ENCODE measurements at places on chromosomes 5 and 9.

DNA sequence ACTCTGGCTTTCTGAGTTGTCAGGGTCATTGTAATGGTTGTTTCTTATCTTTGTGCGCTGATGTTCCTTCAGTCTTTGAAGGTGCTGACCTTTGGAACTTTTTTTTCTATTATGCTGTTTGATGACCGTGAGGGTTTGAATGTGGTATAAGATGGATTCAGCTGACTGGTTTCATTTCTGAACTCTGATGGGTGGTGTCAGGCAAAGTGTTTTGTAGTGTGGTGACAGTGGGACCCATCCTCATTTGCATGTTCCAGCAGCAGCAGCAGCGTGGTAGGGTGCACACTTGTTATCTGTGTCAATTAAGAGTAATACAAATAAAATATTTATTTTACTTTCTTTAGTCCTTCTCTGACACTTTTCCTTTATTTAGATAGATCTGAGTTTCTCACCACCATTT is 227.7 kb upstream of the PRR16 start:
- DNase-seq: no peak

GRCh38 chr5:8864053-8864452 is 681.8 kb downstream of the SEMA5A start:
- peak; percentile 7 for DNase-seq

- no peak for DNase-seq
Measured at GRCh38 chr5:176530983-176531901, 6.0 kb downstream of the RNF44 start.

DNA sequence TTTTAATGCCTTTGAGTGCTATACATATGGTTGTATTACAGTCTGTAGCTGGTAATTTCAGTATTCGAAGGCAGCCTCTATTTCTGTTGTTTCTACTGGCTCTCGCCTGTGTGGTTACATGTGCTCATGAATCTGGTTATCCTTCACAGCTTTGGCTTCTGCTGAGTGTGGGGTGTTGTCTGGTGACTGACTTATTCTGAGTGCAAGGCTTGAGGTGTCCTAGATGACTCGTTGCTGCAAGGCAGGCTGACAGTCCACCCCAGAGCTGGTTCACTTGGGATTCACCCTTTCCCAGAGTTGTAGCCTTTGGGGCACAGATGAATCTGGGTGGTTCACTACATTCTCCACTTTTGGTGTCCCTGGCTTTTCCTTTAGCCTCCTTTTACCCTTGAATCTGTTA is 41.4 kb downstream of the PDE8B start:
- DNase-seq: no peak

- DNase-seq: no peak
Measured at GRCh38 chr9:131407717-131408195, 13.9 kb downstream of the PRRC2B start.

GRCh38 chr5:54177058-54177457 is 133.3 kb downstream of the ARL15 start:
- DNase-seq: no peak

DNA sequence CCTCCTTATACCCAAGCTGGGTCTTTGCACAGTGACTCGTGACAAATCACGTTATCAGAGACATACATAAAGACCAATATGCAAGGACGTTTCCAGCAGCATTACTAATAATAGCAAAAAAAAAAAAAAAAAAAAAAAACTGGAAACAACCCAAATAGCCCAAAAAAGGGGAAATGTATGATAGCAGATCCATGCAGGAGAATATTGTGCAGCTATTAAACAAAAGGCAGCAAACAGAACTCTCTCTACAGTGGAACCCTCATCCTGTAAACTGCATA is 37.7 kb downstream of the C5orf15 start:
- DNase-seq: no peak

DNA sequence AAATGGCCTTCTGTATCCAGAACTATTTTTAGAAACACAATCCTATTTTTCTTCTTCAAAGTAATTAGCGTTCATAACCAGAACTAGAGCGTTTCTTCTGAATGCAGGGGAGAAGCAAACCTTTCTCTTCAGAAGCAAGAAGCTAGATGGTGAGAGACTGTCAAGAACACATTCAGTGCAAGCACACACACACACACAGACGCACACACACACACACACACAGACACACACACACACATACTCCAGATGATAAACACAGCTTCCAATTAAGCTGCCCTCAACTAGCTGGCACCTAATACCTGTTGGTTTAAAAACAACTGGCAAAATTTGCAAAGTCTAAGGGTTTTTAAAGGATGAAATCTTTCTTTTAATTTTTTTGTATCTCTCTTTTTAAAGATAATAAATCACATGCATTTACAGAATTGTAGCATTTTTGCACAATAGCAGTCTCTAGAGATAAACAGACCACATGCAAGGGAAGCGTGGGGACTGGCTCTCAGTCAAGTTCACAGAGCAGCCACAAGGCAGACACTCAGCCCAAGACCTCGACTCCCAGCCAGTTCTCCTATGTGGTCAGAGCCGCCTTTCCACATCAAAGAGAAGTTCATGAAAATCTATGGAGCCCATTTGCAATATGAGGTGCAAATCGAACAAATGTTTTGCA is 138.5 kb downstream of the TTLL11 start:
- no peak for DNase-seq

GRCh38 chr5:44991693-44992092 is 182.9 kb downstream of the MRPS30 start:
- DNase-seq: no peak

GRCh38 chr9:90331826-90332575 is 310.6 kb downstream of the DIRAS2 start:
- no peak for DNase-seq

- no peak for DNase-seq
Measured at GRCh38 chr5:77230727-77231470, 20.4 kb downstream of the PDE8B start.

DNA sequence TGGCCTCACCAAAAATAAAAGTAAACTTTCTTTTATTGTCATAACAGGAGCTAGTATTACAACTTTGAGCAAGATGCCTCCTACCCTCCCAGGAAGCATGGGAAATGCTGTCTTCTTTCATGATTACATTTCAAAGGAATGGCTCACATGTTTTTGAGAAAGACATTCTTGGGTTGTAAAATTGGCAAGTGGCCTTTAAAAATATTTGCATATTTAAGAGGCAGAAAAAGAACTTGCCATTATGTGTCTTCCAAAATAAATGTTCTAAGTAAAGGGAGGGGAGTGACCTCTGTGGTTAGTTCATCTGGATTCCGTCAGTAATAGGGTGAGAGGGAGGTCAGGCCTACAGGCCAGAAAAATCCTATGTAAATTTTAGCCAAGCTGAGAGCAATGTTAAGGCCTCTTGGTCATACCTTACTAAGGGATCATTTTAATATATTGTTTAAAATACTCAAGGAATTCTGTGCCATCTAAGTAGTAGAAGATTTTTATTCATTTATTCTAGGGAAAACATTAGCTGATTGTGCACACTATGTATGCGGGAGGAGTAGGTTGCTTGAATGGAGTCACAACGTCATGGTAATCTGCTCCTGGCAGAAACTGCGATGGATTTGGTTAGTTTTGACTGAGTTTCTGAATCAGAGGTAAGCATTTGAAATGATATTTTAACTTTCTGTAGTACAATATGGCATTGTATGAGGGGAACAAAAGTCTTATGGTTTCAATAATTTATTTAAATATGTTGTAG is 1485.7 kb upstream of the CDH9 start:
- peak; percentile 39 for DNase-seq

DNA sequence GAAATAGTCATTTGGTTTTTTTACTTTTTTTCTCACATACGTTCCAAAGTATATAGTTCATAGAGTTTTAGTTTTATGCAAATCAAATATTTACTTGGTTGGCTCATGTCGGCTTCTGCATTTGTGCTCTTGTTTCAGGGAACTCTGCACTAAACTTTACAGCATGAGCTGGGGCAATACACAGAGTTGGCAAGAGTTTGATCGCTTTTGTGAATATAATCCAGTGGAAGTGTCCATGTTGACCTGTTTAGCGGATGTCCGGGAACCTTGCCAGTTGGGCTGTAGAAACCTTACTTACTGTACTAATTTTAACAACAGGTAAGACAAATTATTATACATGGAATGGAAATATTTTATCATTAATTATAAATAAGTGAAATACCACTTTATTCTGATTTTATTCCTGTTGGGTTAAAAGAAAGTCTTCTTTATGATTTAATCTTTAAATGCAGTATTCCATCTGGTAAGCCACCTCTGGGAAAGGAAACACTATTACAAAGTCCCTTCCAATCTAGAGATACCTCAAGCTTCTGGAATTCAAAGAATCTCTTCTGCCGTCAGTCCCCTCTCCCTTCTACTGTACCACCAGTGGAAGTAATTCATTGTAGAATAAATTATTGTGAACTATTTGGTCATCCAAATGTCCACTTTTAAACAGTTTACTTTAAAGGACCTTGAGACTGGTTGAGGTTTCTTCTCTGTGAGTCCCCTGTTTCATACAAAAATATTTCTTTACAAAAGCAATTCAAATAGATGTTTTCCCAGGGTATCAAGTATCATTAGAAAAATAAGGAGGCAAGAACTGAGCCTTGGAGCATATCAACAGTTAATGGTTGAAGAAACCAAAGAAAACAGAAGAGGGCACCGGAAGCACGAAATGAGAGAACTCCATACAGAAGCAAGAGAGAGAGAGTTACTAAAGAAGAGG is 45.2 kb upstream of the GLIPR2 start:
- DNase-seq: peak; percentile 95

DNA sequence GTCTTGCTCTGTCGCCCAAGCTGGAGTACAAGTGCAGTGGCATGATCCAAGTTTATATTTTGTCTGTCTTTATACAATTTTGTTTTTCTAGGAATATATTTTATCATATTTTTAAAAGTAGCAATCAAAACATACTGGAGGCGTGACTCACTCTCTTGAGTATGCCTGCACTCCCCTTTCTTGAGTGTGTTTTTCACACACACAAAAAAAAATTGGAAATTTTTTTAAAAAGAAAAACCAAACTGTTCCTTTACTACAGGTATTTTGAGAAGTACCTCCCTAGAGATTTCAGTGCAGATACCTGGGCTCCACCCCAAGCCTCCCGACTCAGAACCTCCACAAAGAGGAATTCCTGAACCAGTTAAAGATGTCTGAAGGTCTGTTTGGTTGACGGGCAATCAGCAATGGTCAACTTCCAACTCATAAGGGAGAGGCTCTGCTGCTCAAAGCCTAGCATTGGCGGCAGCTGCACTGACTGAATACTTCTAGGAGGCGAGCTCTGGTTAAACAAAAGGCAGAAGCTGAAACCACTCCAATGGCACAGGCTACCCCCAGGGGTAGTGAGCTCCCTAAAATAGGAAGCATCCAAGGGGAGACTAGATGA is 27.4 kb downstream of the PDE6A start:
- DNase-seq: no peak

DNA sequence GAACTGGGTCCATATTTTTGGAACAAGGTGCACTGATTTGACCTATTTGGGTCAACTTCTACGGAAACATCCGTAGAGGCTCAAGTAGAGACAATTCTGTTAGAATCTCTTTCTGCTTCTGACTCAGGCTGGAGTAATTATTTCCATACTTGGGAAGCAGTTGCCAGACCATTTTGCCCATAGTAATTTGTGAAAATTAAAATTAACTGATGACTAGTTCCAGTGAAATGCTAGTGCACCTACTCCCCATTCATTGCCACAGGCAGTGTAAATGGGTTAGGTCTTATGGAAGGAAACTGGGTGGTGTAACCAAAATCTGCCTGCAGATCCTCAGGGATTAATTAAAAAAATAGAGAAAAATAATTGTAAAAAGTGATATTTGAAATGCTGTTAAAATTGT is 201.1 kb downstream of the TENT4A start:
- DNase-seq: no peak

DNA sequence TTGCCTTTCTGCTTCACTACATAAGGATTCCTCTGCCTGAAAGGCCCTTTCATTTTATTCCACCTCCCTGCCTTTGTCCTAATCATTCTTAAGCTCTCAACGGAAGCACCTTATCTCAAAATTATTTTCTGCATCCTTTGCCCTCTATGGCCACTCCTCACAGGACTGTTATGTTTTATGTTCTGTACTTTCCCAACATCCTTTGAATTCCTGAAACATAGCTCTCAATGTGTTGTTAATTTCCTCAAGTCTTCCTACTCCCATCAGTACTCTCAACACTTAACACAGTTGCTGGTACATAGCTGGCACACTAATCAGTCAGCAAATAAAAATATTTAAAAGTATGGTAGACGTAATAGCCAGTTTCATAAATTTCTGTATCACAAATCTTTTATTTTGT is 193.0 kb downstream of the RFX3 start:
- DNase-seq: no peak

DNA sequence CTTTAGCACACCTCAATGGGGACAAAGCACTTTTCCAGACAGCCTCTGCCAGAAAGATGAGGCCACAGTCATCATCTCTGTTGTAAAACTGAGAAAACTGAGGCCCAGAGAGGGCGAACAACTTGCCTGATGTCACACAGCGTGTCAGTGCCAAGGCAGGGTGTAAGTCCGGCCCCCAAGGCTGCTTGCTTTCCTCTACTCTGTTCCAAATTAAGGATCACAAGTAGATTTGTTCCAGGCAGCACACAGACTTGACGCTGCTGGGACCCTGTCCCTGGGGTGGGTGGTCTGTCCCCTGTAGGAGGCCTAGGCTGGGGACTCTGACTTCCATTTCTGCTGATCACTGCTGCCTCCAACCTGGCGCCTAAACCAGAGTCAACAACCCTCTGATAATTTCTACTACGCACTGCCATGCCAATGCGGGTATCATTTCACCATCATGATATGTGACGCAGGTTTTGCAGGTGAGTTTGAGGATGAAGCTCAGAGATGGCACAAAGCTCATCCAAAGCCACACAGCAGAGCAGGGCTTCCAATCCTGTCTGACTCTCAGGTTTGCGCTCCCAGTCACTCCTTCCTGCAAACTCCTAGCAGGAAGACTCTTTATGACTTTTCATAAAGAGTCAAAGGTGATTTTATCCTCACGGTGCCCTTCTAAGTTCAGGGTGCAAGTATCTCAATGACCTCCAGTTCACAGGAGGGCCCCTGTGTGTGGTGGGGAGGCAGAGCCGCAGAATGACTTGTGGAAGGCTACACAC is 13.5 kb upstream of the RALGDS start:
- DNase-seq: no peak

- no peak for DNase-seq
Measured at GRCh38 chr5:95804736-95805539, 17.6 kb downstream of the GLRX start.

GRCh38 chr5:95838001-95838520 is 15.5 kb upstream of the GLRX start:
- no peak for DNase-seq

DNA sequence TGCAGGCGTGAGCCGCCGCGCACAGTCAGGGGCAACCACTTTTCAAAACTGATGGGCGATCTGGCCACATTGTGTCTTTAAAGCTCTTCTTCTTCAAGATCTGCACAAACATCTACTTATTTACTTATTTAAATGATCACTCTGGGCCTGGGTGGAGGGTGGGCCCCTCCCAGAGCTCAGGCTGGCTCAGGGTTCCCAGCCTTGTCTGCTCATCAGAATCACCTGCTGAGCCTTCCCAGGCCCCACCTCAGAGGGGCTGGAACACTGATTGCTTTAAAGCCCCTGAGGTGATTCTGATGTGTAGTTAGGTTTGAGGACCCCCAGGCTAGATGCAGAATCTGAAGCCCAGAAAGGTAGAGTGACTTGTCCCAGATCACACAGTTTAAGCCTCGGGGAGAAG is 45.6 kb upstream of the DMRT1 start:
- DNase-seq: no peak
